NCI-H1105 (cell line): ENCODE measurements at places on chromosomes 1 and 21.
A peak's percentile ranks its signal among the peaks of the same experiment; 100 is the strongest.

GRCh38 chr1:160376525-160377131 lies 9.8 kb downstream of the NHLH1 start:
- peak; percentile 58 for DNase-seq

DNA sequence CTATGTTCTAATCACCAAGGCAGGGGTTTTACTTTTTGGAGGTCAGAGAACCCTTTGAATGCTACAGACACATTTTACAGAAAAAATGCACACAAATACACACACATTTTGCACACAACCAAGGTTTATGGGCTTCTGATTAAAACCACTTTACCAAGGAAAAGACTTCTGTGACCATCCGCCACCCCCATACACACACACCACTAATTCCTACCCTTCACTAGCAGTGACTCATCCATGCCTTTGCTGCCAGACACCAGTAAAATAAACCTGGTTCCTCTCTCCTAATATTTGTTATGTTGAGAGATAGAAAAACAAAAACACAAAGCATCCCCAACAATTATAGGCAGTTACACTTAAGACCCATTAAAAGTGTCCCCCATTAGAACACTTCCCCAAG lies 12.9 kb downstream of the PIGM start:
- no peak for DNase-seq

DNA sequence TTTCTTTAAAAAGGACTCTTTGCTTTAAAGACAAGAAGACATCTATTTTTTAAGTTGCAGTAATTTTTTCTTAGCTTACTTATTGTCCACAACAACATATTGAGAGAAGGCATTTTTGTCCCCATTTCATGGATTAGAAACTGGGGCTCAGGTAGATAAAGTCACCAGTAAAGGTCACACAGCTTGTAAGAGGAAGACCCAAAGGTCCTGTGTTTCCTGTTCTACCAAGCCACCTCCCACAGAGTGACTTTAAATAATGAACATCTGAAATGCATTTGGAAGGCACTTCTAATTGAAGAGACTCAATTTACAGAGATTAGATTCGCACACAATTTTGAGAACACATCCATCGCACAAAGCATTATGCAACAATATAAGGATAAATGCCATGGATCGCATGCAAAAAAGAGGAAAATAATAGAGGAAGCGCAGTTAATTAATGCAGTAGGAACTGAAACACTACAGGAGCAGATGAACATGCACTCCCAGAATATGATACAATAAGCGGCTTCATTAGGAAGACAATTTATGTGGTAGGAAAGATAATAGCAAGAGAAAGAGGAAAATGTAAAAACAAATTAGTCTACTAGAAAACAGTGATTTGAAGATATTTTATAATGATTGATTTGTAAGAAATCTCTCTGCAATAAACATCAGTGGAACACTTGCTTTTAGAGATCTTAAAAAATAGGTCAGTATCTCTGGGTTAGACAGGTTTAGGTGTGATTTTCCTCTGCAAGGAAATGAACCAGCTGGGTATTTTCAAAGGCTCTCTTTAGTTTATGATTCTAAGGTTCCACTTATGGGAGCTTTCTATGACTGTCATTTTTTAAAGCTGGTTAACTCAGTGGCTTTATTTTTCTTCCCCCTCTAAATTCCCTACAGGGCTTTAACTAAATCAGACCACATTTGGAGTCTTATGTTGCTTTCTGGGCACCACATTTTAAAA lies 27.1 kb upstream of the CD2 start:
- no peak for DNase-seq

DNA sequence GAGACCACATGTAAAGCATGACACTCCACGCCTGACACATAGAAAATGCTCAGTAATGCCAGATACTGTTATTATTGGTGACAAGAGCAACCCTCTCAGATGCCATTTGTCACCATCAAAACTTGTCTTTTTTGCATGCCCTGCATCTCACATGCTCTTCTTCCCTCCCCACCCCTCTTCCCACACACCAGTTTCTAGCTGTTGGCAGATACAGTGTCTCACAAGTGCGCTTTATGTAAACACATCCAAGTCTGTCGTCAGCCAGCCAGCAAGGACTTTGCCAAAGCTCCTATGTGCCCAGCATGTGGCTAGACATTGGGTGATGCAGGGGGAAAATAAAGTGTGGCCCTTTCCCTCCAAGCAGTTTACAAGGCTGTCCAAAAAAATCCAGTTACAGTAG lies 44.9 kb upstream of the EPHA8 start:
- DNase-seq, result peak; percentile 10

- DNase-seq, result no peak
These were observed 41.2 kb downstream of the AHDC1 start for GRCh38 chr1:27562534-27563340.
